ENCODE measurements at places on chromosomes 16 and 17.

DNA sequence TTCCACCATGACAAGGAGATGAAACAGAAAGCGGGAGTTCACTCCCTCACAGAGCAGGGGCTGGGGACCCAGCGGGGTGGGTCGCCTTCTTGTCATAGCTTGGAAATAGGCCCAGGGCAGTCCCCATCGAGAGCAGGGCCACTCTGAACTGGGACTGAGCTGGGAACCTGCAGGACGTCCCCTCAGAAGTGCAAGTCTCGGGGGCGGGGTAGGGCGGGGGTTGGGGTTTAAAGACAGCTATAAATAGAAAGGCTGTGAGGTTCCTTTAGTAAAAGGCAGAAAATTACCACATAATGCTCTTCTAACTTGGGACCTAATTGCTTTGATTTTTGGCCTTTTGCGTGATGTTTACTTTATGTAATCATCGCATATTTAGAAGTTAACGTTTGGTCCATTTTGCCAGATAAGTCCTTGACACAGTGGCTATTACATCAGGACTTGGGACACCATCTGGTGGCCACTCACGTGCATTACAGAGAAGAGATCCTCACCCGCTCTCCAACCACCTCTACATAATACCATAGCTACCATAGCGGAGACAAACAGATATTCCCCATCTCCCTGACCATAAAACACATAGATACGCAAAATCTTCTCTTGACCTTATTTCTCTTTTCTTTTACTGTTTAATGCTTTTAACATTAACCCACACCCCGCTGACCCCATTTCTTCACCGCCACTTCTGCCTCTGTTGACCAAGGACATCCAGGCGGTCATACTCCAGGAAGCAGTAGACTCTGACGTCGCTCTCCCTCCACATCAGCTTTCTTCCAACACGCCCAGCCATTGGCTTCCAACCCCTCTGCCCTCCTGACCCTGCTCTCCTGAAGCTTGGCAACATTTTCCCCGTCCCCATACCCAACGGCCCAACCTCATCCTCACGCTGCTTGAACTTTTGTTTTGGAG is 27.5 kb upstream of the PIK3R6 start:
- peak; percentile 55 for DNase-seq

DNA sequence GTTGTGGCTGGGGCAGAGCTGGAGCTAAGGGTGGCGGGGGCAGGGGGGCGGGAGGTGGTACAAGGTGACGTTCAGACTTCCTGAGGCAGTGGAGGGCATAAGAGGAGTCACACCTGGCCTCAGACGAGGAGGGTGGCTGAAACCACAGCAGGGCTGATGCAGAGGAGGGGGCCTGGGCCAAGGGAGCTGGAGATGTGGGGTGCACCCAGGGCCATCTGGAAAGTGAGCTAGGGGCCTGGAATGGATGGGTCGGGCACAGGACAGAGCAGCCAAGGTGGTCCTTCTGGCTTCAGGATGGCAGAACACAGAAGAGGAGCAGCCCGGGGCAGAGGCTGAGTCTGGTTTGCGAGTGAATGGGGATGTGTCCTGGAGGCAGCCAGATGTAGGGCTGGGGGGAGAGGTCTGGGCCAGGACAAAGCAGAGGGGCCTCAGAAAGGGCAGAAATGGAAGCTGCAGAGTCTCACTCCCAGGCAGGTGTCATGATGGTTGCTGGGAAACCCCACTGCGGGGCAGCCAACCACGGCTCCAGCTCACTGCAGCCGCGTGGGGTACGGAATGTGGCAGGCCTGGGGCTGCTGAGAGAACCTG is 57.6 kb downstream of the PRMT7 start:
- no peak for DNase-seq

DNA sequence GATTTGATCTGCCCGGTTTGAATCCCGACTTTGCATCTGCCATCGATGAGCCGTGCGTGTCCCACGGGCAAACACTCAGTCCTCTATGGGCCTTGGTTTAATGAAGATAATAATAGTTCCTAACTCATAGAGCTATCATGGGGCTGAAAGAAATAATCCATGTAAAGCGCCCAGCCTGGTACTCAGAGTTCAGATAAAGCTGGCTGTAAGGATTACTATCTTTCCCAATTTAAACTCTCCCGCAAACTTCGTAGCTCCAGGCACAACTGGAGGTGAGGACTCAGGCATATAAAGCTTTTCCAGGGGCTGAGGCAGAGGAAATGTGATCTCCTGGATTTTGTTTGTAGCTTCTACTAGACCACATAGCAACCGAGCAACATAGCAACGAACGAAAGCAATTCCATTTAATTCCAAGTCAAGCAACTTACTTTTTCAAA is 16.3 kb downstream of the ALOX15 start:
- no peak for DNase-seq

GRCh38 chr16:16093628-16094332 is 129.5 kb downstream of the ABCC6 start:
- DNase-seq = no peak

- DNase-seq = no peak
Measured at GRCh38 chr16:11143372-11144035, 112.5 kb downstream of the SOCS1 start.

Measured in stimulated activated CD4-positive, alpha-beta T cell treated with anti-CD3 and anti-CD28 coated beads, Interleukin-4, amount 100 ng/mL, for 24 hours (primary cell).